Activated CD4-positive, alpha-beta T cell treated with anti-CD3 and anti-CD28 coated beads, Interleukin-2, Interleukin-4, amounts not matched to agents 100 ng/mL and 50 ng/mL, durations not matched to agents 16 hours and 8 hours (primary cell): ENCODE measurements at places on chromosomes 16 and 17.

DNA sequence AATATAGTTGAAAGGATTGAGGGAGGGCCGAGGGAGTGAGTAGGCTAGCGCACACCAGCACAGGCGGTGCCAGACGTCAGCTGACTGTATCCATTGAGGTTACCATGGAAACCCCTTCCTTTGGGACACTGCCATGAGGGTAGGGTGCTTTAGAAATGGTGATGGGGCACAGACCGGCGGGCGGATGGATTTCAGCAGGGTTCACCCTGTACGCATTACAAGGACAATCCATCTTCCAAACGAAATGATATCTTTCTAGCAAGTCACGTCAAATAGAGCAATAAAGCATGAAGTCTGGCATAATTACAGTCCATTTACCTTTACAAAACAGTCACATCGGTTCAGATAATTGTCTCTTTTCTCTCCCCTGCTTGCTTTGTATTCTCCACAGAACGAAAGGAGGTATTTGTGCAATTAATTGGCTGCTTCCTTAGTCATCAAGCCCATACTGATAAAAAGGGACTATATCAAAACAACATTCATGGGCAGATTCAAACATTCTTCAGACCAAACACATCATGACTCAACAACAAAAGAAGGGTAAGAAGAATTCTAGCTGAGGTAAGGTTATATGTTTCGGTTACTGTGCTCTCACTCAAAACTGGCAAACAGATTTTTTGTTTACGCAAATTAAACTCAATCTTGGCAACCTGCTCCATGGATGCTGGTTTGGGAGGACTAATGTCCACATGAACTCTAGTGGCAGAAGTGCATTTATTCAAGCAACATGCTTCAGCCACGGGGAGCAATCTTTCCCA, 140.6 kb downstream of the CDK5R1 start:
- no peak for DNase-seq

DNA sequence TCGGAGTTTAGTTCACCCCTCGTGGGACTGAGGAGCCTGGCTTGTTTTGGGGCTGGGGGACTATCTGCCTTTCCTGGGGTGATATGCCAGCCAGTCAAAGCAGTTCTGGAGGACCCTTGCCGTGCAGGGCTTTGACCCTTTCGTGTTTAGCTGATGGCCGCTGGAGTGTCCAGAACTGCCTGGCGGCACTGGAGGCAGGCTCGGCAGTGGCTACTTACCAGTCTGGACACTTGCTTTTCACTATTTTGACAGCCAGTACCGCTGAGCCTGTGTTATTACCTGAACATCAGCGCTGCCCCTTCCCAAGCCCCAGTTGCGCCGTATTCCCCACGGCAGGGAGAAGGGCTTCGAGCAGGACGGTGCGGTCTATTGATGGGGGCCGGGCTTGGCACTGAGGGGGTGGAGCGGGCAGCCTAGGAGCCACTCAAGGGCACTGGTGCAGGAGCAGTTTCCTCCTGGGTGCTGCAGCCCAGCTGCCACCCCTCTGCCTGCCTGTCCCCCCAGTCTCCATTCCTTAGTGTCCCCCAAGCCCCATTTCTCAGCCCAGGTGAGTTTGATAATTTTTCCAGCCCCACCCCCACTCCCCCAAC, 18.6 kb downstream of the CCDC92B start:
- DNase-seq = no peak

DNA sequence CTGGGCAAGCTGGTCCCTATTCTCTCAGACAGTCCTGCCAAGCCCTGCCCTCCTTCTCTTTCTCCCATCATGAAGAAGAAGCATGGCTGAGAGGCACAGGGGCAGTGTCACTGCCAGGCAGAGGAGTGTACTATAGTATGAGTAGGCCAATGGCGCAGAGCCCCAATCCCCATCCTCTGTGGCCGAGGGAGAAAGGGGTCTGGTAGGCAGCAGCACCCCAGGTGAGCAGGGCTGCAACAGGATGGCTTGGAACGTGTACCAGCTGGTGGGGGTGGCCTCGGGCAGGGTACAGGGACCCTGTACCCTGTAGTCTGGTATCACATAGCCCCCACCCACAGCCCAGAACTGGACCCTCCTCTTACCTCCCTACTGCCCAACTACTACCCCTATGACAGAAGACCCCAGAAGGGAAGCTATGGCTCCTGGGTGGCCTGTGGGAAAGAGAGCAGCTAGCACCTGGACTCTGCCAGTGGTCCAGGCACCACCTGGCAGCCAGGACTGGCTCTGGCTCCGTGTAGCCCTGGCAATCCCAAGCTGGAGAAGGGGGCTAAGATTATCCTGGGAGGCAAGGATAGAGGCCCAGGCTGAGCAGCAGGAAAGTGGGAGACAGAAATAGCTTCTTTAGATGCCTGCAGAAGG, 4.4 kb downstream of the SMARCD2 start:
- no peak for DNase-seq

GRCh38 chr16:51888534-51888933, 658.4 kb downstream of the TOX3 start:
- no peak for DNase-seq

DNA sequence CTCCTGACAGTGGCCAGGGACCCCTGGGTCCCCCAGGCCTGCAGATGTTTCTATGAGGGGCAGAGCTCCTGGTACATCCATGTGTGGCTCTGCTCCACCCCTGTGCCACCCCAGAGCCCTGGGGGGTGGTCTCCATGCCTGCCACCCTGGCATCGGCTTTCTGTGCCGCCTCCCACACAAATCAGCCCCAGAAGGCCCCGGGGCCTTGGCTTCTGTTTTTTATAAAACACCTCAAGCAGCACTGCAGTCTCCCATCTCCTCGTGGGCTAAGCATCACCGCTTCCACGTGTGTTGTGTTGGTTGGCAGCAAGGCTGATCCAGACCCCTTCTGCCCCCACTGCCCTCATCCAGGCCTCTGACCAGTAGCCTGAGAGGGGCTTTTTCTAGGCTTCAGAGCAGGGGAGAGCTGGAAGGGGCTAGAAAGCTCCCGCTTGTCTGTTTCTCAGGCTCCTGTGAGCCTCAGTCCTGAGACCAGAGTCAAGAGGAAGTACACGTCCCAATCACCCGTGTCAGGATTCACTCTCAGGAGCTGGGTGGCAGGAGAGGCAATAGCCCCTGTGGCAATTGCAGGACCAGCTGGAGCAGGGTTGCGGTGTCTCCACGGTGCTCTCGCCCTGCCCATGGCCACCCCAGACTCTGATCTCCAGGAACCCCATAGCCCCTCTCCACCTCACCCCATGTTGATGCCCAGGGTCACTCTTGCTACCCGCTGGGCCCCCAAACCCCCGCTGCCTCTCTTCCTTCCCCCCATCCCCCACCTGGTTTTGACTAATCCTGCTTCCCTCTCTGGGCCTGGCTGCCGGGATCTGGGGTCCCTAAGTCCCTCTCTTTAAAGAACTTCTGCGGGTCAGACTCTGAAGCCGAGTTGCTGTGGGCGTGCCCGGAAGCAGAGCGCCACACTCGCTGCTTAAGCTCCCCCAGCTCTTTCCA, 25.1 kb downstream of the C1QTNF1 start:
- no peak for DNase-seq

GRCh38 chr17:38598536-38598935, 7.2 kb downstream of the SRCIN1 start:
- peak; percentile 22 for DNase-seq

DNA sequence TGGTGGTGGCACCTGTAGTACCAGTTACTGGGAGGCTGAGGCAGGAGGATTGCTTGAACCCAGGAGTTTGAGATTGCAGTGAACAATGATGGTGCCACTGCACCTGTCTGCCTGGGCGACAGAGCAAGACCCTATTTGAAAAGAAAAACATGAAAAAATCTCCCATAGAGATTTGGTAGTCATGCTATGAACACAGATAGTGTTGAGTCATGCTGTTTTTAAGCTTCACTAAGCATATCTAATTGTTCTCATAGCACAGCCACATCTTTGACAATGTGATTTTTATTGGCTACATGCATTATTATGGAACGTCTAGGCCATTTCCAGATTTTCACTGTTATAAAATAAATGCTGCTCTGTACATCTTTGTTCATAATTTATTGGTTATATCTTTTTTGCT, 6.0 kb downstream of the IL34 start:
- no peak for DNase-seq

- DNase-seq = no peak
These were observed 5.1 kb downstream of the GNAO1 start for GRCh38 chr16:56196381-56196780.

DNA sequence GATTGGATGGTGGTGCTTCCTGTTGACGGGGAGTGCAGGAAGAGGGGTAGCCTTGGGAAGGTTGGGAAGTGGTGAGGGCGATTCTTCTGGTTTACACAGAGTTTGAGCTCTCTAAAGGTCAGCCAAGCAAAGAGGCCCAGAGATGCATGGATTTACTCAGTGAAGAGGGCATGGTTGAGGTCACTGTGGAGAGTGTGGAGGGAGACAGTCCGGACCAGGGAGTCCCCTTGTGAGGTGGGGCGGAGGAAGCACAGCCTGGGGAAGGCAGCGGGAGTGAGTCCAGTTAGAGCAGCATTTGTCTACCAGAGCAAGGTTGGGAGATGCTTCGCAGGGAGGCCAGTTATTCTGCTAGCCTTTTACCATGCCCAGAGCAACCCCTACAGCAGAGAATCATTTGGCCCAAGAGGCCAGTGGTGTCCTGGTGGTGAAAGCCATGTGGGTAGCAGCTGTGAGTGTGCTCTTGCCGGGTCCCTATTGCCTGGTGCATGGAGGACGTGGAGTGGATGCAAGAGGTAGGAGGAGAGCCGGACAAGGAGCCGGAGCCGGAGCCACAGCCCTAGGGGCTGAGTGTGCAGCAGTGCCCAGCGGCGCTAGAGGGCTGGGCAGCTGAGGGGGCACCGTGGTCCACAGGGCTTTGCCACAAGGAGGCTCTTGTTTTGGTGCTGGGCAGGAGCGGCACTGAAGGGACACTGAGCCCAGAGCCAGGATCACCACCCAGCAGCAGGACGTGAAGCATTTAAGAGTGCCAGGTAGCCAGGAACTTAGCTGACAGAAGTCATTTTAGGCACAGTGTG, 27.7 kb downstream of the PRMT7 start:
- no peak for DNase-seq

DNA sequence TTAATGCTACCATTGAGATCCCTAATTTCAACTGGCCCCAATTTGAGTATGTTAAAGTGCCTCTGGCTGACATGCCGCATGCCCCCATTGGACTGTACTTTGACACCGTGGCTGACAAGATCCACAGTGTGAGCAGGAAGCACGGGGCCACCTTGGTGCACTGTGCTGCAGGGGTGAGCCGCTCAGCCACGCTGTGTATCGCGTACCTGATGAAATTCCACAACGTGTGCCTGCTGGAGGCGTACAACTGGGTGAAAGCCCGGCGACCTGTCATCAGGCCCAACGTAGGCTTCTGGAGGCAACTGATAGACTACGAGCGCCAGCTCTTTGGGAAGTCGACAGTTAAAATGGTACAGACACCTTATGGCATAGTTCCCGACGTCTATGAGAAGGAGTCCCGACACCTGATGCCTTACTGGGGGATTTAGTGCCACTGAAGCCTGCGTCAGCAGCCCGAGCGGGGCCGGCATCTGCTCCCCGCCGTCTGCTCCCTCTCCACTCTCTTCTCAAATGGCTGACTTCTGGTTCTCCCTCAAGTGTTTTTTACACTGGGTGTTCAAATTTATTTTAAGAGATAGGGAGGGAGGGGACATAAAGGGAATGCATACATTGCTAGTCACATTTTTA, 22.9 kb downstream of the DUSP14 start:
- no peak for DNase-seq

DNA sequence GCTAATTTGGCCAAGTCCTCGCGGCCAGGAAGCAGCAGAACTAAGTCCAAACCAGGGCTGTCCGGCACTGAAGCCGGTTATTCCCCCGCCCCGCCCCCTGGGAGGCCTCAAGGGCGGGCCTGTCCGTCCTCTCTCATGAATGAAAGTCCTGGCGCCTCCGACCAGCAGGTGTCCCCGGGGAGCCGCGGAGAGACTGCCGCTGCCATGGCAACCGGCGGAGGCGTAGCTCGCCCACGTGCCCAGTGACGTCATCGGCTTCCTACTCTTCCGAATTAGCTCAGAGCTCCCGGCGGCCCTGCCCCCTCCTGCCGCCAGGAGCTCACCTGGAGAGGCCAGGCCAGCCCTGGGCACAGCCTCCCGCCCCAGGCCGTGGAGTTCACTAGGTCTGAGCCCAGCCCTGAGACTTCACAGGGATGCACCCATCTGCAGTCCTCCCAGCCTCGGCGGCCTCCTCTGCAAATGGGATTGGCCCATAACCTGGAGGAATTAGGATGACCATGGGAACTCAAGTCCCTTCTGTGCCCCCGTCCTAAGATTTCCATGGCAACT, 1.3 kb downstream of the SPATA2L start:
- DNase-seq = peak; percentile 96

- DNase-seq = no peak
These were observed 11.0 kb downstream of the CYB561 start for GRCh38 chr17:63434951-63435571.

GRCh38 chr16:65725156-65725845, 603.4 kb upstream of the CDH11 start:
- DNase-seq = no peak

GRCh38 chr16:8740775-8741355, 56.6 kb downstream of the TMEM186 start:
- DNase-seq = no peak

DNA sequence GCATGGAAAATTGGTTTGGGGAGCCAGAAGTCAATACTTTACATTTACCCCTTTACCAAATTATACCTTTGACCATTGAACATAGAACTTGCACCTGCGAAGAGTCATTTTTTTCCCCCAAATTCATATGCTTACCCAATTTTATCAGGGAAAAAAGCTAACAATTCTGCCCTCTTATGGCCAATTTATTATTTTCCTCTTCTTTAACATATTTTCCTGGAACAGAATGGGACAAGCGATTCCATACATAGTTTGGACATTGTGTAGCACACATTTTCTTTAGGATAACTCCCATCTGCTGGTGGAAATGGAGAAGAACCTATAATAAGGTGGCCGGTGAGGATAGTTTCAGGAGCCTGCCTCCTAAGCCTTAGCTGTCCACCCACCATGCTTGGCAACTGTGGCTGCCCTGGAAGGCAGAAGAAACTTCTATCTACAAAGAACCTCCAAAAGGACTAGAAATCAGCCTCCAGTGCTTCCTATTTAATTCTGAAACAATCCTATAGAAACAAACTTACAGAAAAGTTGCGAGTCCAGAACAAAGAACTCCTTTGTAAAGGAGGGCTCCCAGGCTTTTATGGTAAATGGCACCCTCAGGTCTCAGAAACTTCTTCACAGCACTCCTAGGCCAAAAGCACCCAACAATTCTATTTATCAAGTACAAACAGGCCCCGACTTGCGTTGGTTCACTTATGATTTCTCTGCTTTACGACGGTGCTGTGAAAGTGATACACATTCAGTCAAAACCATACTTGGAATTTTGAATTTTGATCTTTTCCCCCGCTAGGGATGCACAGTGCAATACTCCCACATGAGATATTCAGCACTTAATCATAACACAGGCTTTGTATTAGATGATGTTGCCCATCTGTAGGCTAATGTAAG, 64.1 kb upstream of the CACNG4 start:
- no peak for DNase-seq

DNA sequence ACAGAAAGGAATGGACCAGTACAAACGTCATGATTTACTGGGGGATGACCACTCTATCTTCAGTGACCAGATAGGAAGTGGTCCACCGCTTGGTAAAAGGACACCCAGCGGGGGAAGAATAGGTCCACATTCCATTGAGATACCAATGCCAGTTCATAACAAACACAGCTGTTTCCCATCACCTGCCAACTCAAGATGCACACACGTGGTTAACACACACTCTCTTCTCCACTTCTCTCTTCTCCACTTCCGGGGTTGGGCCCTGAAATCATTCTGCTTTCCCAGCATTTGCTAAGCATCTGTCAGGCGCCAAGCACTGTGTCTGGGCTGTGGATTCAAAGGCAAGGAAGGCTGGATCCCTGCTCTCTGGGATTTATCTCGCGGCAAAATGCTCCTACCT, 175.5 kb downstream of the SLC39A11 start:
- DNase-seq = no peak
